GM04503 (cell line): ENCODE measurements at places on chromosomes 1 and 21.
A peak's percentile ranks its signal among the peaks of the same experiment; 100 is the strongest.

- no peak for DNase-seq
Measured at GRCh38 chr1:117985973-117986372, 56.4 kb downstream of the WDR3 start.

GRCh38 chr21:21612466-21612865, 614.3 kb downstream of the NCAM2 start:
- peak; percentile 43 for DNase-seq

DNA sequence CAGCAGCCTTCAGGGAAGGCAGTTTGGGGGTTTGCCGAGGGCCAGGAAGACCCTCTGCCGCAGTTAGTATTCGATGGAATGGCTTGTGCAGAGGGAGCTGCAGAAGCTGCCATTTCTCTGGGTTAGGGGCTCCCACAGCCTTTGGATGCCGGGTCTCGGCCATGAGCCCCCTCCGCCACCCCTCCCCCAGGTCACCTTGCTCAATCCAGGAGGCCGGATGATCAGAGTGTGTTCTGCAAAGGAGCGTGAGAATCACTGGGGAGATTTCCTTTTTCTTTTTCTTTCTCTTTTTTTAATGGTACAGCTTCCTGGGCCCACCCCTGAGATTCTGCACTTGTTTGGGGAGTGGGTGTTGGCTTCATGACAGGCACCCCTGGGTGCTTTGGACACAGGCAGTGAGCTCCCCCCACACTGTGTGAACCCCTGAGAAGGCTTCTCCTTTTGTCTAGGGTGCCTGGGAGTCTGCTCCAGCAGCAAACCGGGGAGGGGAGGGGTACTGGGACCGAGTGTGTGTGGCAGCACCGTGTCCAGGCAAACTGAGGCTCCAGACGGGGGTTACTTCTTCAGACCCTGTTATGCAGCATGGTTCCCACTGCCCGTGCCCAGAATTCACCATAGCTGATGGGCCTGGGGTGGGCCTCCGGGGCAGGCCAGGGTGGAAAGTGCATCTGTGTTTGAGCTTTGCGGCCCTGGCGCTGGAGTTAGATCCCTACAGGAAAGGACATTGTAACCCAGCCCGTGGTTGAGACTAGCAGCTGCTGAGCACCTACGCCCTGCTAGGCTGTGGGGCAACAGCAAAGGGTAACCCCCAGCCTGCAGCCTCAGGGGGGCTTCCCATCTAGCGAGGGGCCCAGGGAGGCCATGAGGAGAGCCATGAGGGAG, 18.5 kb downstream of the TNFRSF1B start:
- no peak for DNase-seq

DNA sequence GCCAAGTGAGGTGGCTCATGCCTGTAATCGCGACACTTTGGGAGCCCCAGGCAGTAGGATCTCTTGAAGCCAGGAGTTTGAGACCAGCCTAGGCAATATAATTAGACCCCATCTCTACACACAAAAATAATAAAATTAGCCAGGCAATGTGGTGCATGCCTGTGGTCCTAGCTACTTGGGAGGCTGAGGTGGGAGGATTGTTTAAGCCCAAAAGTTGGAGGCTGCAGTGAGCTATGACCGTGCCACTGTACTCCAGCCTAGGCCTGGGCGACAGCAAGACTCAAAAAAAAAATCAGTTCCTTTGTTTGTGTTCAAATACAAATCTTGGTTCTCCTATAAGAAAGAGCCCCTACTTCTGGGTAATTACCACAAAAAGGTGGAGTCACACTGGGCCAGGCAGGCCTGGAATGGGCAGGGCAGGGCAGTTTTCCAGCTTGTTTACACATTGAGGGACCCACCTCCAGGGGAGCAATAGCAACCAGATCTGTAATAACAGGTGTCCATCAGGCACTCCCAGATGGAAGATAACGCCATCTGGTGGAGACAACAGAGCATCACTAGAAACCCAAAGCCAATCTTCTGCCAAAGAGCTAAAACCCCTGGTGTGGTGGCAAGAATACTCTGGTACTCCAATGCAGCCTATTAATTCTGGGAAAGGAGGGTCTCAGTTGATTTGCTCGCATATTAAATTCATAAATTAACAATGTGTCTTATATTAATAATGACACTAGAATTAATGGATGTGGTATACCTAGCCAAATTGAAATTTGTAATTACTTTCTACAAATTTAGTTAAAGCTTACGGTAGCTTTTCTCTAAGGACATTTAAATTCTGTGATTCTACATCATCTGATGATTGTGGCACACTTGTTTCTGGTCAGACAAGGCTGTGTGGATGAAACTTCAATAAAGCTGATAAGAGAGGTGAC, 13.2 kb downstream of the PPP1R15B start:
- no peak for DNase-seq

DNA sequence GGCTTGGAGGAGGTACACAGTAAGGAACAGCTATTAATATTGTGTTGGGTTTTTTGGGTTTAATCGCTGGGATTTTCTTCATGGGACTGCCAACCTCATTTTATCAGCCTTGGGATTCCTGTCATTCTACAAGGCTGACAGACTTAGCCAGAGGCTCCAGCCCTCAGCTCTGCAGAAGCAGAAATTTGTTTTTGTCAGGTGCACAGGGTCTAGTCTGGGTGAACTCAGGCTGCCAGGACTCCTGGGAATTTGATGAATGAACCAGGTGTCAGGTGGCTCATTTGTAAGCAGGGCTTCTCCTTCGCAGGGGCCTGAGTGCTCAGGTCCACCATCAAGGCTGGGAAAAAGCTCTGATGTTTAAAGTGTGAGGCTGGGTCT, 11.5 kb upstream of the ZNF362 start:
- no peak for DNase-seq

DNA sequence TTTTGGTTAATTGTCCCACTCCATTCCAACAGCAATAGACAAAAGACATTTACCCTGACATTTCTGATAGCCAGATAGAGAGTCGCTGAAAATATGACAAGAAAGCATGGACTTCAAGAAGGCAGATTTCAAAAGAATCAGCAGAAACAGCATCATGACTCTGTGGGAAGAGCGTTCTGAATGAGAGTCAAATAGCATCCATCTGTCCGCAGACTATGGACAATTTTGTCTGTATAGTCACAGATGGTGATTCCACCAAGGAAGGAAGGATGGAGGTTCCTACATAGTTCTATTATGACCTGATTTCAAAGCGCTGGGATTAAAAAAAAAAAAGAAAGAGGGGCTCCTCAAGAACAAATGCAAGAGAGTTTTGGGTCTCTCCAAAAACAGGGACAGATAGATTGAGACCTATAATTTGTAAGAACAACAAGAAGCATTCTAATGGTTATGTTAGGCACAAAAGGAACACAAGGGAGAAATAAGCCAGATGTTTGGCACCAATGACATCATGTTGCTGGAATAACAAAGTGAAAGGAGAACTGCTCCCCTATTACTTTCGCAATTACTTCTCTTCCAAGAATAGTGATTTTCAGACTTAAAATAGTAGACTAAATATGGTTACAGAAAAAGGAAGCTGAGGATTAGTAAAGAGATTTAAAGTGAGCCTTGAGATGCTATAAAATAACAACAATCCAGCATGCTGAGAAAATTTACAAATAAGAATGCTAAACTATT, 28.5 kb downstream of the NIBAN1 start:
- no peak for DNase-seq

DNA sequence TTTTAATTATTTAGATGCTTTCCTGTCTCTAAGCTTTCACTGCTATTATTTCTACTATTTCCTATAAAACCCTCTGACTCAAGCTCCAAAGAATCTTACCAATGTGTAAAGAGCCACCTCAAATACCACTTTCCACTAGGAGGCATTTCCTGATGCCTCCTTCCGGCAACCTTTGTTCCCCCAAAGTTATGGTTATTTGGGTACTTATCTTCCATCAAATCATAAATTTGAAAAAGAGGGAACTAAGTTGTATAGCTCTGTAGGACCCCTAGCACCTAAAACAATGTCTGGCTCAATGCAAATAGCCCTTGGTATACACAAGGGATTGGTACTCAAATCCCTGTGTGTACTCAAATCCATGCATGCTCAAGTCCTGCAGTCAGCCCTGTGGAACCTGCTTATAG, 79.6 kb downstream of the NME7 start:
- peak; percentile 36 for DNase-seq

DNA sequence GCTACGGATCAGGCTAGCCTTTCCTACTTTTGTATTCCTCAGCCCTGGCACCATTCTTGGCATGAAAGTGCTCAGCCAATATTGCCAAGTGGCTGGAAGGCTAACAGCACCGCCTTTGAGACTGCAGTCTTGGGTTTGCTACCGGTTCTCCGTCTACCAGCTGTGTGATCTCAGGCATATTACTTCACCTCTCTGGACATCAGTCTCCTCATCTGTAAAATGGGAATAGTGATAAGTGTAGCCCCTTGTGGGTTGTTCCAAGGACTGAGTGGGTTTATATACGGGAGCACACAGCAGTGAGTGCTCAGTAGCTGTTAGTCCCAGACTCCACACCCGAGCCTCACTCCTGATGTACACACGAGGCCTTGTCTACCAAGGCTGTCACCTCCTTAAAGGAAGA, 13.7 kb downstream of the TFAP2E start:
- no peak for DNase-seq

DNA sequence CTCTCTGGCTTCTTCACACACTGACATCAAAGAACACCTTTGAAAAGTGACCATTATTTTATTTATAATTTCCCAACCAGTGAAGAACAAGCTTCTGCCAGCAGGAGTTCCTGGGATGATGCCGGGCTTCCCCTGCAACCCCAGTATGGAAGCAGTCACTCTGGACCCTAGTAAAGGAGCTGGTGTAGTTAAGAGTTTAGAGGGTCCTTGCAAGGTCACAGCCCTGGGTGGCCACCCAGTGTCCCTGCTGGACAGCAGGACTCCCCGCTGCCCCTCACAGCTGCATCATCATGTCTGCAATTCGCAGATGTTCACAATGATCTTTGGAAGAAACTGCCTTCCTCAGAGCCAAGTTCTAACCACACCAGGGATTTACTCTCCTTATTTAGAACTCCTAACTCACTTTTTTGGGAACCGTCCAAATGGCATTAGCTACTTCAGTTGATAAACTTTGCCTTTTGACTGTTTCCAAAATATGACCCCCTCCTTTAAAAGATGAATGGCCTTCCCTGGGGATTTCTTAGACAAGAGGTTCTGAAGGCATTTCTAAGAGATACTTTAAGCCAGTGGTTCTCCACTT, 90.6 kb downstream of the HIVEP3 start:
- no peak for DNase-seq

DNA sequence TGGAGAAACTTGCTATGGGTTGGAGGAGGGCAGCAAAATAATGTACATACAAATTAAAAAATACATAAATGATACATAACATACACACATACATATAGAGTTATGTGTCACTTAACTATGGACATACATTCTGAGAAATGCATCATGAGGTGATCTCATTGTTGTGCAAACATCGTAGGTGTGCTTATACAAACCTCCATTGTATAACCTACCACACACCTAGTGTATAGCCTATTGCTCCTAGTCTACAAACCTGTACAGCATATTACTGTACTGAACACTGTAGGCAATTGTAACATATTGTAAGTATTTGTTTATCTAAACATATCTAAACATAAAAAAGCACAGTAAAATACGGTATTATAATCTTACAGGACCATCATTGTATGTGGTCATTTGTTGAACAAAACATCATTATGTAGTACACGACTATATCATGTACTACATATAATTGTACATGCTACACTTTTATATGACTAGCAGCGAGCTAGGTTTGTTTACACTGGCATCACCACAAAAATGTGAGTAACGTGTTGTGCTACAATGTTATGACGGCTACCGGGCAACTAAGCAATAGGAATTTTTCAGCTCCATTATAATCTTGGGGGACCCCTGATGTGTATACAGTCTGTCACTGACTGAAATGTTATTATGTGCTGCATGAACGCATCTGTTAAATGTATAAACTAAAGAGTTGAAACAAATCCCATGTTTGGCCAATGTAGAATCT, 35.5 kb downstream of the ITGB3BP start:
- DNase-seq, result no peak

DNA sequence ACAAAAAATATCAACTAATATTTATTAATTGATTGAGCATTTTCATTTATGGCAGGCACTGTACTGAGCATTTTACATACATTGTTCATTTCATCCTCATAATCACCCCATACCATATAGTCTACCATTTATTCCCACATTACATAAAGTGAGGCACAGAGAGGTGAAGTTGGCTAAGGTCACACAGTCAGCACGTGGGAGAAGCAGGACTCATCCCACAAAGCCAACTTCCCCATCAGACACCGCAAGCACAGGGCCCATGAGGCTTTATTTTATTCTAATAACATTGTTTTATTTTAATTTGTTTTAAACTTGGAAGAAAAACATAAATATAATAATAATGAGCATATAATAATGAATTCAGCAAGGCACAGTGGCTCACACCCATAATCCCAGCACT, 43.1 kb upstream of the CAPZB start:
- no peak for DNase-seq

DNA sequence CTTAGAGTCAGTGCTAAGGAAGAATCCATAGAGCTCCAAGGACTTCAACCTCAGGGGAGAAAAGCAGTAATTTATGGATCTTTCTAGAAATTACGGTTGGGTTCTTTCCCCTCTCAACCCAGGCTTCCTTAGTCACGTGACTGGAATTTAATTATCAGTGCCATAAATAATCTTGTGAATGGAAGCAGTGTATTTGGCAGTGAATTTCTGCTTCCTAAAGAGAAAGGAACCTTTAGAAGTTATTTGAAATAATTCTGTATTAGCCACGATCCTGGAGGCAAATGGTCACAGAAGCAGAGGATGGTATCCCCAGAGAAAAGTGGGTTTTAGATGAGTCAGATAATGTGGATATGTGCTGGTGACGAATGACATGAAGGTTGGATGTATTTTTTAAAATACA, 89.6 kb downstream of the NFIA start:
- DNase-seq, result no peak
